Subcutaneous preadipocyte (primary cell): ENCODE measurements at places on chromosomes 11 and 22. TPM values are rescaled to one million over a fixed set of nuclear protein-coding genes. Genes with fewer than 3 reads are reported as not detected.

The TMPRSS6 gene
- not detected in 2 replicates for total RNA-seq

The SLN gene
- not detected in 2 replicates for total RNA-seq

The C11orf21 gene
- total RNA-seq: not detected in 2 replicates

The RELT gene
- total RNA-seq: 2.6 and 6.3 TPM in 2 replicates

The CDC42EP2 gene
- 49.6 and 58.8 TPM in 2 replicates for total RNA-seq

The CBLIF gene
- total RNA-seq: not detected in 2 replicates

The CYP2D6 gene
- total RNA-seq: 0.20 and 0.37 TPM in 2 replicates

The HTR3A gene
- total RNA-seq: not detected in 2 replicates

The CRYBA4 gene
- not detected in 2 replicates for total RNA-seq

The SCGB1C1 gene
- total RNA-seq: not detected in 2 replicates

The PNPLA5 gene
- total RNA-seq: not detected in 2 replicates

The SCN4B gene
- total RNA-seq: not detected in 2 replicates

The C22orf42 gene
- total RNA-seq: not detected in 2 replicates

The CREB3L1 gene
- 14.5 and 15.1 TPM in 2 replicates for total RNA-seq

The OSM gene
- total RNA-seq: not detected in 2 replicates

The SYT7 gene
- 7.4 and 11.0 TPM in 2 replicates for total RNA-seq

The KCNK7 gene
- total RNA-seq: 0.37 TPM in 1 of 2 replicates, not detected in the other

The KCNJ11 gene
- not detected in 2 replicates for total RNA-seq

The MN1 gene
- 1.8 and 4.1 TPM in 2 replicates for total RNA-seq

The ADAMTS15 gene
- 22.9 and 66.9 TPM in 2 replicates for total RNA-seq

The DEFB108B gene
- total RNA-seq: not detected in 2 replicates

The PCNX3 gene
- 25.4 and 33.4 TPM in 2 replicates for total RNA-seq
